Daoy (cell line): ENCODE measurements at places on chromosomes 3 and 15. TPM values are rescaled to one million over a fixed set of nuclear protein-coding genes. Genes with fewer than 3 reads are reported as not detected.
A peak's percentile ranks its signal among the peaks of the same experiment; 100 is the strongest.

GRCh38 chr15:101559952-101560351 is 70.4 kb upstream of the PCSK6 start:
- DNase-seq = no peak

CHD2 gene
- 26.3 and 45.7 TPM in 2 replicates for total RNA-seq

DNA sequence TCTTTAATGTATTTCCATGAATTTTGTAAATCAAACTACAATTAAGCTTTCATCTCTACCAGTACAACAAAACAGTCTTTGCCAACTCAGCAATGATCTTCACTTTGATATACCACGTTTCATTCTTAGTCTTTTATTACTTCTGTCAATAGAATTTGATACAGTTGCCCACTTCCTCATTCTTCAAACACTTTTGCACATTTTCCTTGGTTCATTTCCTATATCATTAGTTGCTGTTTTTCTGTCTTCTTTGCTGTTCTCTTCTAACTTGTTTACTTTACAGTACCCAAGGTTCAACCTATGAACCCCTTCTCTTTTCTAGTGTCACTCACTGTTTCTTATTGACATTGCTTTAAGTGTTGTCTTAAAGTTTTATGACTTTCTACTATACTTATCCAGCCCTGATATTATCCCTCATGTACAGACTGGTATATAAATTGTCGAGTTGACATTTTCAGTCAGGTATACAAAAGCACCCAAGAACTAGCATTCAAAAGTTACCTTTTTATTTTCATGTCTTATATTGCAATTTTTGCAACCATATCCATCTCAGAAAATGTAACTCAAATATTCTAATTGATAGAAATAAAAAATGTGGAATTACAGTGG is 903.1 kb downstream of the NSUN3 start:
- DNase-seq = no peak

RTP3 gene
- not detected in 2 replicates for total RNA-seq

GRCh38 chr3:170387950-170388349 is 30.4 kb downstream of the SKIL start:
- DNase-seq = no peak

GRCh38 chr3:18489939-18490338 is 64.8 kb upstream of the SATB1 start:
- DNase-seq = no peak

- DNase-seq = no peak
Measured at GRCh38 chr15:47726399-47726823, 9.1 kb downstream of the SEMA6D start.

DNA sequence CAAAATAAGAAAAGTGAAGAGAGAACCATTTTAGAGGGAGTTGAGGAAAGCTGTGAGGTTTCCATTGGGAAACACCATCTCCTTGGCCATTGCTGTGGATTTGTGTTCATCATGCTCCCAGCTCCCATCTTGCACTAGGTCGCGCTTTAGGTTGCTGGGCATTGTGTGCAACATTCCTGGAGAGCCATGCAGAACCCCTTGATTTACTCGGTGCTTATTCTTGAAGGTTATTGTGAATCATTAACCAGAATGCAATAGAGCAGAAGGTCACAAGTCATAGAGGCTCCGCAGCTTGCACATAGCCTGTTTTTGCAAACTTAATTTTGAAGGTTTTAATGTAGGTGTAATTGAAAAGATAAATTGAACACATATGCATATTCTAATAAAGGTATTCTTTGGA is 239.2 kb upstream of the IL12A start:
- DNase-seq = no peak

ISL2 gene
- total RNA-seq = 3.2 and 5.0 TPM in 2 replicates

DNA sequence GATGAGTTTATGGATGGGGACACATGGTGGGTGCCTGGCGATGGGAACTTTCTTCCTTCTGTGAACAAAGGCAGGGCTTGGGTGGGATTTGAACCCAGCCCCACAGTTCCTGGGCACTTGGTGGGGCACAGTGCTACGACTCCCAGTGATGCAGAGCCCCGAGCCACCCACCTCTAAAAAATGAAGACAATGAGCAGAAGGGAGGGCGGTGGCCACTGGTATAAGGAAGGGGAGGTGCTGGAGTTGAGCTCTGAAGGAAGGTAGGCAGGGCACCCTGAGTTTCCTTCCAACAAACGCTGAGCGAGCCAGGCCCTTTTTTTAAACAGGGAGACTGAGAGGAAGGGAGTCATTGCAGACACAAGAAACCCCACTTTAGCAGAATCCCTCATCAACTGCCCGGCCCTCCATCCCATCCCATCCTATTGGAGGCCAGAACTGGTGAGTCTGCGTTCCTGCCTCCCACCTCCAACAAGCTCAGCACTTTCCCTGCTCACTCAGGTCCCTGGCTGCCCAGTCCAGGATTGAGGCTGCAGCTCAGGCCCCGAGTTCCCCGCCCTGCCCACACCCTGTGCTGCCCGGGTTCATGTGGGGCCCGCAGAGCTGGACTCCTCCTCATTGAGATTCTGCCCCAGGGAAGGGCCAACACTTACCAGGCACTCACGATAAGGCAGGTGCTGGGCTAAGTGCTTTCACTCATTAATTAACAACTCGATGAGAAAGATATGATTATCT is 57.3 kb downstream of the LINGO1 start:
- no peak for DNase-seq

DNA sequence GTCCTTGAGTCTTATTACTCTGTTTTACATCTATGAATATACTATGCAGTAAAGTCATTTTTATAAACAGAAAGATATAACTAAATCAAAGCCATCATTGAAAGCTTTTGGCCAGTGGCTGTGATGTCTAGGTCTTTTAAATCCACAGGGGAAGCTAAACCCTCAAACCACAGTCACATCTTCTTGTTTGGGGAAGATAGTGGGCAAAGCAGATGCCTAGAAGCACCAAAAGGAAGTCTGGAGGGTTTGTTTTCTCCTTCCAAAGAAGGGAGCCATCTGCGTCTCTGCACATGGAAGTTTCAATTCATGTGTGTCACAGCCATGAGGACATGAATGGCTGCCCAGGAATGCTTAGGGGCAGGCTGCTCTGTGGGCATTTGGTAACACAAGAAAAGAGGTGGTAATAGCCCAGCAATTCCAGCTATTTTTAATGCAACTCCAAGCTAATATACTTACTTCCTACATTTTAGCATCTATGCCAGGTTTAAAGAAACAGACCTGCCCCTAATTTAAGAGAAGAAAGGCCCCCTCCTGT is 322.2 kb downstream of the SLC9A9 start:
- no peak for DNase-seq

- DNase-seq = no peak
Measured at GRCh38 chr3:30248423-30248822, 358.0 kb upstream of the TGFBR2 start.

DNA sequence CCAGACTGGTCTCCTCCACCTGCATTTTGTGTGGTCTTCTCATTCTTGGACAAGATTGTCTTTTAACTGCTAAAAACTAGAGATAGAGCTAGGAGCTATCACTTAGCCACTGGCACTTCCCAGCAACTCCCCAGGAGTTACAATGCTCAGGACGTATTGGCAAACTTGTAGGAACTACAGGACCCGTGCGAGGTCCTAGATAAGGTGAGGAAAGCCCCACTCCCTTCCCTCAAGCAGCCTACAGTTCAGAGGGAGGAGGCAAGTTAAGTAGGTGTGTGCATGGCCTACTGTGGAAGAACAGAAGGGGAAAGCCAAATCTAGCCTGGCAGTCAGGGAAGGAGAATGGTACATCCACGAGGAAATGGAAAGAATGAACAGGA is 504.7 kb upstream of the PROK2 start:
- no peak for DNase-seq

DNA sequence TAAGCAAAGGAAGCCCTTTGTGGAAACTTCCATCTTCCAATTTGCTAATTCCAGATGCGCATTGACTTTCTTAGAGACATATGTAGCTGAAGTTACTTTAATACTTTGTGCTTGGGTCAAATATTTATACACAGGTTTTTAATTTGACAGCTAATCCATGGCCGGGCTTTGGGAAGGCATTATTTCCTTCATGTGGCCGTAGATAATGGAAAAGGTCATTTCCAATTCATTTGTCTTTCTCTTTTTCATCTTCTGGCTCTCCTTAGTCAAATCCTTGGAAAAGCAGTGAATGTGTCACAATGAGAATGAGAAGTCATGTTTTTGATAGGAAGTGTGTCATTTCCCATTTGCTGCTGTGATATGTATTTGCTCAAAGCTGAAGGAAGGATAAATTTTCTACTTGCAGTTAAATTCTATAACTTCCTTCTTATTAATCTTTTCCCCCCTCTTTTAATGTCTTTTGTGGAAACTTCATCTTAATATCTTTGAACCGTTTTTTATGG is 323.3 kb downstream of the CLSTN2 start:
- peak; percentile 23 for DNase-seq

- DNase-seq = no peak
Measured at GRCh38 chr3:164451072-164451910, 627.0 kb downstream of the SI start.

DNA sequence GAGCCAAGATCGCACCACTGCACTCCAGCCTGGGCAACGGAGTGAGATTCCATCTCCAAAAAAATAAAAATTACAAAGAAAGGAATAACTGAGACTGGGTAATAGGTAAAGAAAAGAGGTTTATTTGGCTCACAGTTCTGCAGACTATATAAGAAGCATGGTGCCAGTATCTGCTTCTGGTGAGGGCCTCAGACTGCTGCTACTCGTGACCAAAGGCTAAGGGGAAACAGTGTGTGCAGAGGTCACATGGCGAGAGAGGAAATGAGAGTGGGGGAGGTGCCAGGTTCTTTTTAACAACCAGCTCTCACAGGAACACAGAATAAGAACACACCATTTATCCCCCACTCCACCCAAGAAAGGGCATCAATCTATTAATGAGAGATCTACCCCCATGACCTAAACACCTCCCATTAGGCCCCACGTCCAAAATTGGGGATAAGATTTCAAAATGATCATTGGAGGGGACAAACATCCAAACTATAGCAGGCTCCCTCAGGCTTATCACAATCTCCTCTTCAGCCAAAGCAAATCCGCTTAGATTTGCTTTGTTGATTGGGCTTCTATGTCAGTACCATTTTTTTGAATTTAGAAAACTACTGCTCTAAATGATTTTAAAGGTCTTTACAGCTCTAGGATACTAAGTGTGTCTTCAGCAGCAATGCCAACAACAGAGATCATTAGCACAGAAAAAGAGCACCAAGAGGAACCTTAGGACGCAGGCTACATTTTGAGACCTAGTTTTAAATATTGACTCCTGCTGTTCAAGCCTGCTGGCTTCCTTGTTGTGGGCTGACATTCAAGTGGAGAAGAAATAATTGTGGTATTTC is 84.2 kb upstream of the TBL1XR1 start:
- no peak for DNase-seq

DNA sequence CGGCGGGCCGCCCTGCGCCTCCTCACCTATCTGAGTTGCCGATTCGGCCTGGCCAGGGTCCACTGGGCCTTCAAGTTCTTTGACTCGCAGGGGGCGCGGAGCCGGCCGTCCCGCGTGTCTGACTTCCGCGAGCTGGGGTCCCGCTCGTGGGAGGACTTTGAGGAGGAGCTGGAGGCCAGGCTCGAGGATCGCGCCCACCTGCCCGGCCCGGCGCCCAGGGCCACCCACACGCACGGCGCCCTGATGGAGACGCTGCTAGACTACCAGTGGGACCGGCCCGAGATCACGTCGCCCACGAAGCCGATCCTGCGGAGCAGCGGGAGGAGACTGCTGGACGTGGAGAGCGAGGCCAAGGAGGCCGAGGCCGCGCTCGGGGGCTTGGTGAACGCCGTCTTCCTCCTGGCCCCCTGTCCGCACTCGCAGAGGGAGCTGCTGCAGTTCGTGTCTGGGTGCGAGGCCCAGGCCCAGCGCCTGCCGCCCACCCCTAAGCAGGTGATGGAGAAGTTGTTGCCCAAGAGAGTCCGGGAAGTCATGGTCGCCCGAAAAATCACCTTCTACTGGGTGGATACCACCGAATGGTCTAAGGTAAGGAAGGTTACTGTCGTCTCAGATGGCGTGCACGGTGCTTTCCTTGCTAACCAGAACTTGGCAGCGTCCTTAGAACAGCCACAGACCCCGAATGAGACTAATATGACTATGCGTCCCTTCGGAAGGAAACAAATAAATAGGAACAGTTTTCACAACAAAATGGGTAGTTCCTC is 567 bp downstream of the TICRR start:
- peak; percentile 27 for DNase-seq

DNA sequence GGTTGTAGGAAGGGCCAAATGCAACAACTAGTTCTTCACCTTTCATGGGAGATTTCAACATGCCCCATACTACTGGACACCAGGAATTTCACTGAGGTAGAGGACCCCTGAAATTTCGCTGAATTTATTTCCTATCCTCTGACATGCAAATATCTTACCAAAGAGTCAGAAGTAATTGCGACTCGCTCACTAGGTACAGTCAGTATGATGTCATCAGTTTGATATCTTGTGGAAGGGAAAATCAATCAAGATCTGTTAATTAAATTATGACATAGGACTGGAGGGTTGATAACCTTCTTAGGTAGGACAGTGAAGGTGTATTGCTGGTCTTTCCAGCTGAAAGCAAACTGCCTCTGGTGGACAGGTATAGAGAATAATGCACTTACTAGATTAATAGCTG is 74.9 kb upstream of the TNIK start:
- DNase-seq = no peak

CYP19A1 gene
- 2.5 and 2.8 TPM in 2 replicates for total RNA-seq

- DNase-seq = no peak
Measured at GRCh38 chr3:142596726-142597088, 514 bp downstream of the PLS1 start.

SYNM gene
- 9.3 and 11.8 TPM in 2 replicates for total RNA-seq

GRCh38 chr3:176416870-176417269 is 780.4 kb downstream of the TBL1XR1 start:
- DNase-seq = no peak

IQCF5 gene
- total RNA-seq = not detected in 2 replicates

GRCh38 chr15:67201136-67201535 is 53.3 kb downstream of the AAGAB start:
- peak; percentile 5 for DNase-seq

GRCh38 chr15:92068121-92068520 is 214.6 kb downstream of the SLCO3A1 start:
- DNase-seq = no peak

PRSS50 gene
- not detected in 2 replicates for total RNA-seq

DNA sequence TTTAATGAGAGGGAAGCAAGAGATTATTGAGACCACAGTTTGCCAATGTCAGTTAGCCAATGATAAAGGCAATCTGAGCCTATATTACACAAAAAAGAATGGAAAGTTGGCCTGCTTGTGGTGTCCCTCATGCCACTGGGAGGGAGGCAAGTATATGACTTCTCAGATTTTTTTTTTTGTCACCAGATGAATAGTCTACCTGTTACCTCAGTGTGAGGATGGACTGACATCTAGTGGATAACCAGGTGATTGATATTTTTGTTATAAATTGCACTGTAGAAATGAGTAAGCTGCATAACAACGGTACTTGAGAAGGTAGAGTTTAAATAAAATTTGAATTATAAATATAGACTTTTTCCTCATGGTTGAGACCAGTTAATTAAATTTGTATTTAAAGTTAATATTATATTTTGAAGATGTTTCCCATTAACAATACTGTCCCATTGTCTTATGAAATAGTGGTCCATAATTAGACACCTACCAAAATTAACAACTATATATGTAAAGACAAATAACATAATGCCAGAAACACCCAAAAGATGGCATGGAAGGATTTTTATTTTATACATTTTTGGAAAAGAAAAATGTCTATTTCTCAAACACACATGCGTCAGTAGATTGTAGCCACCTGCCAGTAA is 237.8 kb upstream of the GADL1 start:
- peak; percentile 2 for DNase-seq

HACD2 gene
- total RNA-seq = 23.1 and 26.7 TPM in 2 replicates

- DNase-seq = peak; percentile 48
Measured at GRCh38 chr3:192409838-192410683, 317.3 kb downstream of the FGF12 start.
